ENCODE measurements at places on chromosomes 5 and 9.

- DNase-seq = no peak
Measured at GRCh38 chr5:38381361-38381760, 123.0 kb downstream of the EGFLAM start.

- DNase-seq = no peak
Measured at GRCh38 chr9:92976431-92976830, 29.1 kb downstream of the FGD3 start.

- DNase-seq = no peak
Measured at GRCh38 chr9:92245005-92245797, 48.3 kb downstream of the IARS1 start.

DNA sequence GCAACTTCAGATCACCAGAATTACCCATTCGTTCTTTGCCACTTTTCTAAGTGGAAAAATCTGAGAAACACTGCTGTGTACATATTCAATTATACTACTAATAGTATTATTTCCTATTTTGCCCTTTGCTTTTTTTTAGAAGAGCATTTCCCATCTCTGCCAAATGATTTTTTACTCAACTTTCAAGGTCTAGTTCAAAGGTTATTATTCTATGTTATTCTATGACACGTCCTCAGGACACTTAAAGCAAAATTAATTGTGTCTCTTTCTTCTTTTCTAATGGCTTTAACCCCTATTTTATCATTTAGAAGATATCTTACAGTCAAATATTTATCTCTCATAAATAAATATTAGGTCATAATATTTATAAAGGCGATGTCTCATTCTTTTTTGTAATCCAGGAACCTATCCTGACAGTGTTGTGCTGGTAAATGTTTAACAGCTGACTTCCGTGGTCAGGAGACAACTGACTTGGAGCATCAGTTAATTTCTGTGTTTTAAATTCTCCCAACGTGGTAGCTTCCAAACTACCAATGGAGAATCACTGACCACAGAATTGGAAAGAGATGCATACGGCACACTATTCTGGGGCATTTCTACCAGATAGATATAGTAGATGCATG lies 375.2 kb downstream of the ARRDC3 start:
- DNase-seq = no peak

- DNase-seq = no peak
Measured at GRCh38 chr9:15468145-15468544, 42.6 kb downstream of the PSIP1 start.

- DNase-seq = no peak
Measured at GRCh38 chr5:178058321-178059012, 54.9 kb upstream of the N4BP3 start.

DNA sequence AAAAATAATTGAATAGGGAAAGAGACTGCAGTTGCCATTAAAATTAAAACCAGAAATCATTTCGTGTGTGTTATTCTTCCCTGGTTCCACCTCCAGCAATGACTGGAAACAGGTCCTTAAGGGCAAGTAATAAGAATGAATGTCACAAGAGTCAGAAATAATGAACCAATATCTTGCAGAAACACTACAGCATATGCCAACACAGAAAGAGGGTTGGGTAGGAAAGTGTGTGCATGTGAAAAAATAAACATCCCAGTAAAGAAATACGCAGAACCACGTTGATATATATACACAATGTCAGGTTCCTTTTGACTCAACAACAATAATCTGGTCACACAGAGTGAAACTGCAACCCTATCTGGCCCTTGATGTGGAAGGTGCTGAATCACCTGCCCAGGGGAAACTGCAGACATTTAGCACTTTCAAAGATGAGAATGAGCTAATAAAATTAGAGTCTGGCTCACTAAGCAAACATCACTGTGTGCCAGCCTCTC lies 15.0 kb downstream of the HMHB1 start:
- DNase-seq = peak; percentile 23

DNA sequence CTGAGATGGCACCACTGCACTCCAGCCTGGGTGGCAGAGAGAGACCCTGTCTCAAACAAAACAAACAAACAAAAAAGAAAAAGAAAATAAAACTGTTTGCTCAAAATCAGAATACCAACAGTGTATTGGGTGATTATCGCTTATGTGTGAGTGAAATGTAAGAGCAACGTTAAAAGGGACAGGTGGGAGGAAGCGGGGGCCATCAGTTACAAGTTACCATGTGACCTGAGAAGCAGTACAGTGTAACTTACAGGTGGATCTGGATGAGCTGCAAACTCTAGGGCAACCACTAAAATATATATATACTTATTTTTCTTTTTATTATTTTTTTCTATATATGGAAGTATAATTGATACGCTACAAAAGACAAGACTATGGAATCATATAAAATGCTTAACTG lies 93.4 kb downstream of the KCNT1 start:
- DNase-seq = no peak

- DNase-seq = no peak
Measured at GRCh38 chr9:80061096-80061495, 489.3 kb downstream of the TLE4 start.

DNA sequence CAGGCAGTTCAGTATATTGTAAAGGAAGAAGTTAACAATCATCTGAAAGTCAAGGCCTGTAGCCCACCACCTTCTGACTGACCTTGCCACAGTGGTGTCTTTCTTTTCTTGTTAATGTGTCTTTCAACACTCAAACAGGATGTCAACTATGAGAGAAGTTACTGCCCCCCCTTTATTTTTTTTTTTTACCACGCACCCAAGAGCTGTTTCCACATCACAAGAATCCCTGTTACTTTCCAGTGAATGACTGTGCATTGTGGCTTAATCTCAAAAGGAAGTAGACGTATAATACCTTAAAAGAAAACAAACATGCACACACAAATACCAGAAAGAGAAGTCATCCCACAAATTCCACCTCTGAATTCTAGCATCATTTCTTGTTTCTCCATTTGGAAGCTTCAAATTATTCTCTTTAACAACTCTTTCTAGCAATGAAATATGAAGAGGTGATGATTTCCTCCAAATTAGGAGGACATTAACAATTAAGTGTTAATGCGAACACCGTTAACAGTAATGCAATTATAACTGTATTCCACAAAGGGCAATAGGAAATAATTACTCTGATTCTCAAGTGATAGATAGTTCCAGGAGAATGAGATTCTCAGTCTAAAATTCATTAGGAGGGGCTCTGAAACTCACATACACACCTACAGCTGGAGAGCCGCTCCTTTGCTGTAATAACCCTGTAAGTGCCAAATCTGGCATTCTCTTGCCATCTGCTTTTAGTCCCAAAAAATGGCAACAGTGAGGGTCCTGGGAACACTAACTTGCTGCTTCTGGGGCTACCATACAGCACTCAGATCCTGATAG lies 201.0 kb downstream of the EFNA5 start:
- DNase-seq = no peak

DNA sequence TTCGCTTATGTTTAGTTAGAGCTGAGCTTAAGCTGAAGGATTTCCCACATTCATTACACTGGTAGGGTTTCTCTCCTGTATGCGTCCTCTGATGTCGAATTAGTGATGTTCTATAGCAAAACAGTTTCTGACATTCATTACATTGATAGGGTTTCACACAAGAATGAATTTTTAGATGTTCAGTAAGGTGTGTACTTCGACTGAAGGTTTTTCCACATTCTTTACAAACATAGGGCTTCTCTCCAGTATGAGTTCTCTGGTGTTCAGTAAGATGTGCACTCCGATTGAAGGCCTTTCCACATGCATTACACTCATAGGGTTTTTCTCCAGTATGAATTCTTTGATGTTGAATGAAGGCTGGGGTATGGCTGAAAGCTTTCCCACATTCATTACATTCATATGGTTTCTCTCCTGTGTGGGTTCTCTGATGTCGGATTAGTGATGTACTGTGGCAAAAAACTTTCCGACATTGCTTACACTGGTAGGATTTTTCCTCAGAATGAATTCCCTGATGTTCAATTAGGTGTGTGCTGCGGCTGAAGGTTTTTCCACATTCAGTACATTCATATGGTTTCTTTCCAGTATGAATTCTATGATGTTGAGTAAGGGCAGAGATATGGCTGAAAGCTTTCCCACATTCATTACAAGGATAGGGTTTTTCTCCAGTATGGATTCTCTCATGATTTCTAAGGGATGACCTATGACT lies 14.6 kb downstream of the ZNF883 start:
- no peak for DNase-seq

DNA sequence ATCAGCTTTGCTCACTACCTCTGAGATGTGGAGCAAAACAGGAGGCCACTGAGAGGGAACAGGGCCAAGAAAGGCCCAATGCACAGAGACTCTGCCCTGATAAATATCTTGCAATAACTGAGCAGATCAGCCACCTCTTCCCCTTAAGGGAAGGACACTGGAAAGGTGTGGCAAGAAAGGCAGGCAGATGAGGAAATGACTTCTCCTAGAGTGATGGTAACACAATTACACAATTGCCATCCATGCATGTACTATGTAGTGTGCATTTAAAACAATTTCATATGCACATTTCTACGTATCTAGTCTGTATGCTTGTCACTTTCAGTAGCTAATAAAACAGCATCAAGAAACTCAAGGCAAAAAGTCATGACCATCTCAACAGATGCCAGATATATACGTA lies 322.5 kb downstream of the DRD1 start:
- no peak for DNase-seq

GRCh38 chr5:67003685-67003934 lies 193.0 kb downstream of the CD180 start:
- DNase-seq = no peak

DNA sequence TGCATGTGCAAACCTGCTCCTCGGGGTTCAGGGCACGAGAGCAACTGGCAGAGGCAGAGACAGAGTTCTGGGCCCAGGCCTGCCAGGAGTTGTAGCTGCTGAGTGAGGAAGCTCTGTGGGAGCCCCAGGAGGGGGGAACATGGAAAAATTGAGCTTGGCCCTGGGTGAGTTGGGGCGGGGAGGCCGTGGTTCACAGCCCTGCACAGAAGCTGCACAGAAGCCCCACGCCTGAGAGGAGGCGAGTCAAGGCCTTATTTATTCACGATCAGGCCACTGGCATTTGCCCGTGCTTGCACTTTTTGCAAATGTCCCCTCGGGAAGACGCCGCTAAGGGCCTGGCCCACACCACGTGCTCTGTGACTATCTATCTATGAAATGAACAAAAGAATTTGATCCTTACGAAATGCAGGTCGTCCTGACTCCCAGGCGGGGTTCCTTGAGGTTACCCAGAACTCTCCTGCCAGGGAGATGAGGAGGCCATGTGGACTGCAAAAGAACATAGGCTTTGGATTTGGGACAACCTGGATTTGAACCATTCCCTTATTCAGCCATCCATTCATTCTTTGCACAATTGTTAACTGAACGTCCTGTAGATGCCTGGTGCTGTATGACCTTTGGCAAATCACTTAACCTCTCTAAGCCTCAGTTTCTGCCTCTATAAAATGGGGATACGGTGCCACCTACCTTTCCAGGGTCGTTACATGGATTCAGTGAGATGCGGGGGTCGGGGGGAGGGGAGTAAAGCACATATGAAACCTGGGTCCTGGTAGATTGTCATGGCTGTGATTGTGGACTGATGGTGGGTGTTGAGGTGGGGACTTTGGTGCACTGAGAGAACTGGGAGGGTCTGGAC lies 17.9 kb downstream of the COL27A1 start:
- DNase-seq = no peak

GRCh38 chr5:10607023-10607665 lies 43.3 kb downstream of the ANKRD33B start:
- DNase-seq = no peak

Measured in stimulated activated naive CD8-positive, alpha-beta T cell treated with anti-CD3 and anti-CD28 coated beads, Interleukin-15, amount 100 ng/mL, for 72 hours (primary cell).